ENCODE measurements at places on chromosomes 11 and 22.

- peak; percentile 80 for DNase-seq
Observed at GRCh38 chr11:123472236-123472935, 42.3 kb downstream of the GRAMD1B start.

DNA sequence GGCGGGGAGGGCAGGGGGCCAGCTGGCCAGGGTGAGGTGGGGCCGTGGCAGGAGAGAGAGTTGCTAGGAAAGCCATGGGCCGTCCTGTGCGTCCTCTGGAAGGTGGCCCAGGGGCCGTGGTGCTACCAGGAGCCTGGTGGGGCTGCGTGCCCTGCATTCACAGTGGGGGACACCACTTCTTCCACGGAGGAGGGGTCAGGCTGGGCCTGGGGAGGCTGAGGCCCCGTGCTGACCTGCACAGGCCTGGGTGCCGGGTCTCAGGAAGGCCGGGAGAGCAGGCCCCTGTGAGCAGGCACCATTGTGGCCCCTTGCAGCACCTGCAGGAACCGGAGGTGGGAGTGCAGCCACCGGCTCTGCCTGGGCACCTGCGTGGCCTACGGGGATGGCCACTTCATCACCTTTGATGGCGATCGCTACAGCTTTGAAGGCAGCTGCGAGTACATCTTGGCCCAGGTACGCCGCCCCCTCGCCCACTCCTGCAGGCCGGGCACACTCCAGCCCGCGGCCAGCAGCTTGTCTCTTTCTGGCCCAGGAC lies 12.0 kb downstream of the MUC5B start:
- no peak for DNase-seq

DNA sequence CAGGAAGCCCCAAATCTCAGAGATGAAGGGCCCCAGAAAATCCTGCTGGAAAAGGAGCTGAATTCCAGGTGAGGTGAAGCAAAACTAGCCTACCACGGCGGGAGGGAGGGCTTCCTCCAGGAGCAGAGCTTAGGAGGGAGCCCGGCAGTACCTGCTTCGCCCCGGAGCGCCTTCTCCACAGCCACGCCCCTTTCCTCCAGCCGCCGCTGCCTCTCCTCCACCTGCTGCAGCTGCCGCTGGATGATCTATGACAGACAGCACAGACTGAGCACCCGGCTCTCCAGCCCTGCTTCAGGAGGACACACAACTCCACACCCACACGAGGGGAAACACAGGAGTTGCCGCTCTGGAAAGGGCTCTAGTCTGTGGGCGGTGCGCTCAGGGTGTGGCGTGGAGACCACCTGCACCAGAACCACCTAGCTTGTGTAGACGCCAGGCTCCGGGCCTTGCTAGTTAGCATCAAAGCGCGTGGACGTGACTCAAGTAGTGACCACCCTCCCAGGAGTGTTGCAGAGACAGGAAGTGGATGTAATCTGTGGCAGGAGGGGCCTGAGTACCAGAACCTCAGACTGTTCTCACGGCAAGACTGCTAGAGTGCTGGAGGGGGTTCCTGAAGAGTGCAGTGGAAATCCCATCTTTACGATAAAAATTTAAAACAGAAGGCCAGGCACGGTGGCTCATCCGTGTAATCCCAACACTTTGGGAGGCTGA lies 34.6 kb upstream of the BID start:
- no peak for DNase-seq

- no peak for DNase-seq
Observed at GRCh38 chr11:79333355-79333754, 107.5 kb downstream of the TENM4 start.

GRCh38 chr22:42673898-42674401 lies 24.8 kb upstream of the CYB5R3 start:
- DNase-seq = no peak

DNA sequence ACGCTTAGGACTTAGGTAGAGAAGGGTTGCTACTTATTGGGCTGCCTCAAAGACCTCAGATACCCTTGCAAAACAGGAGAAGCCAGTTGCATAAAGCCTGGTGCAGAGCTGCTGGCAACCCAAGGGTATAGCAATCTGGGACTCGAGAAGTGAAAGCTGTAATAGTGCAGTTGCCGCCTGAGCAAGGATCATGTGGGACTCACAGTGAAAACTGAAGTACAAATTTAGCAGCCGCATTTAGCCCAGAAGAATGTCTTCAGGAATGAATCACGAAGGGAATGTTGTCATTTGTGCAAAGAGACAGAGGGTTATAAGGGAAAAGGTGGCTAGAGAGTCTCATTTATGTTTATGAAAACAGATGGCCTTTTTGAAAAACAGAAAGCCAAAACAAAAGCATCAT lies 267.2 kb downstream of the TENM4 start:
- DNase-seq = no peak

GRCh38 chr11:84358034-84358433 lies 1071.9 kb upstream of the CCDC90B start:
- DNase-seq = no peak

GRCh38 chr22:32255726-32256125 lies 579 bp upstream of the SLC5A4 start:
- DNase-seq = no peak

DNA sequence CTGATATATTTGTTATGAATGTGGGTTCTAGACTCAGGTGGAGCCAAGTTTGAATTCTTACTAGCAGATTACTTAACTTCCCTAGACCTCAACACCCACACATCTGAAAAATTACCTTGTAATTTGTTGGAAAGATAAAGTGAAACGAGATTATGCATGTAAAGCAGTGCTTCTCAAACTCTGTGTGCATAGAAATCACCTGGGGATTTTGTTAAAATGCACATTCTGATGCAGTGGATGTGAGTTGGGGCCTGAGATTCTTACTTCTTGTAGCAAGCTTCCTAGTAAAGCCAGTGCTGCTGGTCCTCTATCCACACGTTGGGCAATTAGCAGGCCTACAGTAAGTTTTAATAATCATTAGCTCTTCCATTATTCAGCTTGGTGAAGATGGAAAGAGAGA lies 15.1 kb upstream of the CEP295 start:
- no peak for DNase-seq

- DNase-seq = peak; percentile 75
Observed at GRCh38 chr11:74449369-74449931, 17.9 kb downstream of the KCNE3 start.

GRCh38 chr11:125167292-125167953 lies 2.9 kb downstream of the PKNOX2 start:
- DNase-seq = no peak

DNA sequence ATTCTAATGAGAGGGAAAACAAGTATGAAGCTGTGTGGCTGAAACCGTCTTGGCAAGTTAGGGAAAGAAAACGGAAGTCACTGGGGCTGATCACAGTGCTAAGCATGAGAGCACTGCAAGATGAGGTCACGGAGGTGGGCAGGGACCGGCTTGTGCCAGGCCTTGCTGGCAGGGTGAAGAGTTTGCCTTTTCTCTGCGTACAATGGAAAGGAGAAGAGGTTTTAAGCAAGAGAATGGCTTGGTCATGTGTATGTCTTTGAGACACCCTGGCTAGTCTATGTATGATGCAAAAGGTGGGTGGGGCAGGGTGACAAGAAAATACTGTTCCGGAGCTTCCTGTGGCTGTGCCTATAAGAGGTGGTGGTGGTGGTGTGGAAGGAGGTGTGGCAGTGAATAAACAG lies 567.9 kb downstream of the NTM start:
- DNase-seq = peak; percentile 23

DNA sequence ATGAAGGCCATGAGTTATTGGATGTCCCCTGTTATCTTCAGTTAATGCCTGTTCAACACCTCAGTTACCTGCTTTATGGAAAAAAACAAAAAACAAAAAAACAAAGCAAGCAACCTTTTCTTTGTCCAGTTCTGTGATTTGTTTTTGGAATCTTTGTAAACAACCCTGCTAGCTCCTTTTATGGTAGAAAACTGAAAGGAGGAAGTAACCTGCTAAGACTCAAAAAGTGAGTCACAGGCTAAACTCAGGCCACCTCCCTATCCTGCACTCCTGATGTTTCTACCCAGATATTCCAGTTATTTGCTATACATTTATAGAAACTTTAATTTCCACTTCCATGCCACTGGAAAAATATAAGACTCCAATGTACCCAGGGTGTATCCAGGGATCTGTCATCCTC lies 20.6 kb upstream of the TLCD5 start:
- no peak for DNase-seq

GRCh38 chr11:59759900-59760299 lies 4.7 kb downstream of the STX3 start:
- no peak for DNase-seq

All from adrenal gland (tissue), 19 donors.